ENCODE measurements at places on chromosomes 2 and 18.

DNA sequence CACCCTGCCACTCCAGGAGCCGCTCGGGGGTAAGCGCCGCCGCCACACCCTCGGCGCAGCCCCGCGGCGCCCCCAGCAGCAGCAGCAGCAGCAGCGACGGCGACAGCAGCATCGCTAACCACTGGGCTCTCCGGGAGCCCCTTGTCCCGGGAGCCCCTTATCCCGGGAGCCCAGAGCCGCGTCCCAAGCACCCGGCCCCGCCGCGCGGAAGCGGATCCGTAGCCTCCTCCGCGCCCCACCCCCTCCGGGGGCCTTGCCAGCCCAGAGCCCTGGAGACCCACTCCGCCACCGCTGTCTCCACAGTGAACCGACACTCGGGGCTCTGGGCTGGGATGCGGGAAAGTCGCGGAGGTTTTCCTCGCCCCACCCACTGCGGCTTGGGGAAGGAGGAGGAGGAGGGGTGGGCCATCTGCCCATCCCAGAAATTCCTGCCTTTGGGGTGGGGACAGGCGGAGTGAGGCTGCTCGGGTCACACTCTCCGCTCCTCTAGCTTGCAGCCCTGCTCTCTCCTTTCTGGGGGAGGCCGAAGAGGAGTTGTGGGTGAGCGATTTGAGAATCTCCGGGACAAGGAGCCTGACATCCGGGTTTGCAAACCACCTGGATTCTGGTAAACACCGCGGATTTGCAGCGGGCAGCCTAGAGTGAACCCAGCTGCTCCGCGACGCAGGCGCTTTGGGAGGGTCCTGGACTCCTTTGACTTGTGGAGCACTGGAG lies at the start of gene PLA2R1:
PLA2R1 (minus strand) TSS at position 324 of the 714 bp plus-strand sequence; CDS start at position 112, 212 bp downstream.
- H3K36me3 ChIP-seq, result no peaks in the 10 kb centered on the region
- H3K27me3 ChIP-seq, result peaks cover 16% of the 10 kb centered on the region
- peak within 1 kb of the TSS; percentile 58 for H3K4me3 ChIP-seq
- H3K27ac ChIP-seq, result no peak within 1 kb of the TSS

- H3K27ac ChIP-seq, result no peak overlapping the region
- no peaks in the 10 kb centered on the region for H3K36me3 ChIP-seq
- H3K4me3 ChIP-seq, result no peak overlapping the region
- peaks cover 16% of the 10 kb centered on the region for H3K4me1 ChIP-seq
These were observed 106.4 kb upstream of the DAPL1 start for GRCh38 chr2:158688721-158689120.

- no peaks in the 10 kb centered on the region for H3K36me3 ChIP-seq
- no peaks in the 10 kb centered on the region for H3K27me3 ChIP-seq
- peak; percentile 67 for DNase-seq
- no peak overlapping the region for H3K27ac ChIP-seq
- no peaks in the 10 kb centered on the region for H3K4me1 ChIP-seq
These were observed 368.5 kb downstream of the LRRTM1 start for GRCh38 chr2:79935771-79936657.

DNA sequence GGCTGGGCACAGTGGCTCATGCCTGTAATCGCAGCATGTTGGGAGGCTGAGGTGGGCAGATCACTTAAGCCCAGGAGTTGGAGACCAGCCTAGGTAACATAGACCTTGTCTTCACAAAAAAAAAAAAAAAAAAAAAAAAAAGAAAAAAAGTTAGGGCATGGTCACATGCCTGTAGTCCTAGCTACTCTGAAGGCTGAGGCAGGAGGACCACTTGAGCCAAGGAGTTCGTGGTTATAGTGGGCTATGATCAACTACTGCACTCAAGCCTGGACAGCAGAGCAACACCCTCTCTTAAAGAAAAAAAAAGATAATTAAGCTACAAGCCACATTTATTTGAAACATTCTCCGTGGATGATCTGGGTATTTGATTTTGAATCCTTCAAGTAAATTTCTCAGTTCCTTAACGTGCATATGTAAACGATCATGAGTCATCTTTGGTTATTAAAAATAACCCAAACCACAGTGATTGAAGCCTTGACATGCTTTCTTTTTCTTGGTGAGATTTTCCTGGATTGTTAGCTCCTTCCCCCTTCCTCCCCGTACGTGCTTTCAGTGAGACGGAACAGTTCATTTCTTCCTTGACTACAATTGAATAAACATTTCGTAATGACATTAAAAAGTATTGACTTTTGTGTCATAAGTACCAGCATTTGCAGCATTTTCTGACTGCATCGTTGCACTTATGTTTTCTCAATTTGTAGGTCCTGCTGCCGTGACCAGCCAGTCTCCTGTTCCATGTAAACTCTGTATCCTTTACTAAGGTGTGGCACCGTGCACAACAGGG lies 20.3 kb downstream of the RMC1 start:
- H3K4me1 ChIP-seq, result no peaks in the 10 kb centered on the region
- no peaks in the 10 kb centered on the region for H3K27me3 ChIP-seq
- H3K27ac ChIP-seq, result no peak overlapping the region
- H3K4me3 ChIP-seq, result no peak overlapping the region
- H3K36me3 ChIP-seq, result peaks cover 67% of the 10 kb centered on the region

GRCh38 chr18:25349926-25350487 lies 2.0 kb downstream of the ZNF521 start:
- peak overlapping the region; percentile 84 for H3K4me3 ChIP-seq
- no peaks in the 10 kb centered on the region for H3K36me3 ChIP-seq
- H3K27me3 ChIP-seq, result no peaks in the 10 kb centered on the region
- peaks cover 8% of the 10 kb centered on the region for H3K4me1 ChIP-seq
- H3K27ac ChIP-seq, result peak overlapping the region; percentile 97

- H3K4me3 ChIP-seq, result no peak overlapping the region
- H3K36me3 ChIP-seq, result no peaks in the 10 kb centered on the region
- H3K4me1 ChIP-seq, result no peaks in the 10 kb centered on the region
- H3K27me3 ChIP-seq, result no peaks in the 10 kb centered on the region
These were observed 96.6 kb downstream of the PIEZO2 start for GRCh38 chr18:11052800-11053199.

GRCh38 chr18:79699653-79700052 lies 20.1 kb downstream of the CTDP1 start:
- H3K36me3 ChIP-seq, result peaks cover 58% of the 10 kb centered on the region
- H3K27ac ChIP-seq, result no peak overlapping the region
- no peak overlapping the region for H3K4me3 ChIP-seq
- H3K27me3 ChIP-seq, result no peaks in the 10 kb centered on the region

- no peak overlapping the region for H3K27ac ChIP-seq
- DNase-seq, result no peak
- H3K4me3 ChIP-seq, result no peak overlapping the region
- no peaks in the 10 kb centered on the region for H3K27me3 ChIP-seq
- peaks cover 13% of the 10 kb centered on the region for H3K4me1 ChIP-seq
- H3K36me3 ChIP-seq, result no peaks in the 10 kb centered on the region
These were observed 89.6 kb downstream of the TCF7L1 start for GRCh38 chr2:85222792-85223191.

- H3K36me3 ChIP-seq, result no peaks in the 10 kb centered on the region
- H3K27me3 ChIP-seq, result no peaks in the 10 kb centered on the region
- no peak overlapping the region for H3K4me3 ChIP-seq
These were observed 217.1 kb downstream of the SLC4A3 start for GRCh38 chr2:219844401-219845091.

DNA sequence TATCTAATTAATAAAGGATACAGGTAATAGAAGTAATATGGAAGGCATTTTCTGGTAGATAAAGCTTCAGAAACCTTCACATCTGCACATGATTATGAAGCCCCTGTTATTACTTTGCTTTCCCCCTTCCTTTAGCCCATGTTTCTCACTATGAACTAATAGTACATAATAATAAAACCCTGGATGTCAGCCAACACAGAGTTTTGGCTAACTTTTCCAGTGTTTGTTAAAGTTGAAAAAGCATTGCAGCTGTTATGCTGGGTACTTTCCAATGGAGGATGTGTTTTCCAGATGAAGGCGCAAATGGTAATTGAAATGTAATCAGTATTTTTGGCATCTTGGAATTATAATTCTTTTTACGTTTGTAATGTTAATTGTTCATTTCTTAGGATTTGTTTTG lies 43.5 kb downstream of the SPTBN1 start:
- H3K27me3 ChIP-seq, result no peaks in the 10 kb centered on the region
- DNase-seq, result peak; percentile 98
- peak overlapping the region; percentile 66 for H3K27ac ChIP-seq

GRCh38 chr2:60354713-60355112 lies 198.7 kb downstream of the BCL11A start:
- H3K27ac ChIP-seq, result no peak overlapping the region
- DNase-seq, result no peak
- H3K27me3 ChIP-seq, result peaks cover 4% of the 10 kb centered on the region
- H3K36me3 ChIP-seq, result no peaks in the 10 kb centered on the region
- peaks cover 19% of the 10 kb centered on the region for H3K4me1 ChIP-seq

DNA sequence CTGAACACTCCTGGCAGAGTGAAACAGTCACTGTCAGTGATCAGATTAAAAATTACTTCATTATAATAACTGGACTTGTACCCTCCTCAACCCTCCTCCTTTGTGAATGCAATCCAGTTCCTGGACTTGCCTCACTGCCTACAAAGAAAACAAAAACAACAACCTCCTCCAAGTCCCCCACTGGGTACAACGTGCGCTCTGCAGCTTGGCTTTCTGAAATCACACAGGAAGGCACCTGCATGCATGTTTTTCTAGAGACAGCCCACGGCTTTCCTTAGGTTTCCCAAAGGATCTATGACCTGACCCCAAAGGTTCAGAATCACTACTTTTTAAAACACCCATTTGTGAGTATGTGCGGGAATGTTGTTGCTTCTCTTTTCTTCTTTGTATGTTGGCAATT lies 61.4 kb upstream of the TUBA3E start:
- no peaks in the 10 kb centered on the region for H3K27me3 ChIP-seq
- no peak for DNase-seq
- no peak overlapping the region for H3K27ac ChIP-seq
- no peaks in the 10 kb centered on the region for H3K36me3 ChIP-seq
- peaks cover 32% of the 10 kb centered on the region for H3K4me1 ChIP-seq

GRCh38 chr2:231050018-231050901 lies 6.4 kb upstream of the PSMD1 start:
- peaks cover 17% of the 10 kb centered on the region for H3K27me3 ChIP-seq
- peaks cover 14% of the 10 kb centered on the region for H3K4me1 ChIP-seq
- no peaks in the 10 kb centered on the region for H3K36me3 ChIP-seq
- no peak for DNase-seq
- H3K27ac ChIP-seq, result no peak overlapping the region

DNA sequence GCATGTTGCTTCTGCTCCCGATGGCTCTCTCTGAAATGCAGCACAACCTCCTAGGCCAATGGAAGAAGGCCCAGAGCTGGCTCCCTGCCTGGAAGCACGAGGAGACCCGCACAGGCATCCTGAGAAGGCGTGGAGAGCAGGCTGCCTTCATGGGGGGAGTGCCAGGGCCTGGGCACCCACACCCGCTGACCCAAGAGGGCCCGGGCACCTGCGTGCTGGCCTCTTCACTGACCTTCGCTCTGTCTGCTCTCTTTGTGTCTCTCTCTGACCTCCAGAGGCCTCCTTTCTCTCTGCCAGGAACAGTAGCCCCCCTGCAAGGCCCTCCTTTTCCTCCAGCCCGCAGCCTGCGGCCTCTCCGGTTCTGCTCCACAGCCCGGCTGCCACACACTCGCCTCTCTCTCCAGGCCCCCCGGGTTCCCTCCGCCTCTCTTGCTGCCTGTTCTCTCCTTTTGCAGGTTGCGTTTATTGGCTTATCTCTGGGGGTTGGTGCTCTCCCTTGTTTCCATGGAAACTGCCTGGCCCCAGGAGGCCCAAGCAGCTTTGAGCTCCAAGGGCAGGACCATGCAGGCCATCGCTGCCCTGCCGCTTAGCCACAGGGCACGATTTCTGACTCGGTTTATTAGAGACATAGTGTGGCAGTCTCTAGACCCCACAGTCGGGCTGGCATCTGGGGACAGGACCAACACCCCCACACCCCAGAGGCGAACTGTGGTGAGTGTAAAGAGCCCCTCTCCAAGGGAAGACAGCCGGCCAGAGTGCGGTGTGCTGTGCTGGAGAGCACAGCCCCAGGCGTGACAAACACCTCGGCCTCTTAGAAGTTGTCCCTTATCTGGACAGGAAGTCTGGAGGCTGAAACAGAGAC lies 1.7 kb downstream of the MZT2B start:
- no peak overlapping the region for H3K4me3 ChIP-seq
- H3K27me3 ChIP-seq, result no peaks in the 10 kb centered on the region
- H3K36me3 ChIP-seq, result peaks cover 17% of the 10 kb centered on the region

- H3K4me1 ChIP-seq, result no peaks in the 10 kb centered on the region
- H3K27me3 ChIP-seq, result no peaks in the 10 kb centered on the region
- H3K4me3 ChIP-seq, result no peak overlapping the region
- H3K36me3 ChIP-seq, result no peaks in the 10 kb centered on the region
- H3K27ac ChIP-seq, result no peak overlapping the region
These were observed 300.8 kb upstream of the SOX11 start for GRCh38 chr2:5391362-5391761.

DNA sequence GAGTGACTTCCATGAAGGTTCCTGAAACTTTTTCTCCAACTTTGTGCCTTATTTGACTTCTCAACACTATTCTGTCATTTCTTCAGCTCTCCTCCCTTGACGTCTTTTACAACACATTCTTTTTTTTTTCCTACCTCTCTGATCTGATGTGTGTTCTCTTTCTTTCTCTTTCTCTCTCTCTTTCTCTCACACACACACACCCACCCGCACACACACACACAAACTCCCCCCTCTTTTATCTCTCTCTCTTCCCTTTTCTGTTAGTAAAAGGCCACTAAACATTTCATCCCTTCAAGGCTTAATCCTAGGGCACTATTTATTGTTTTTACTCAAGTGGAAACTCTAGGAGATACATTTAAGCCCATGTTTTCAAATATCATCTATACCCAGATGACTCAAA lies 107.8 kb upstream of the CNTNAP5 start:
- no peaks in the 10 kb centered on the region for H3K36me3 ChIP-seq
- no peaks in the 10 kb centered on the region for H3K4me1 ChIP-seq
- H3K4me3 ChIP-seq, result no peak overlapping the region
- no peak overlapping the region for H3K27ac ChIP-seq
- DNase-seq, result no peak

GRCh38 chr2:84741182-84741822 lies 139.6 kb downstream of the TRABD2A start:
- no peak for DNase-seq
- no peaks in the 10 kb centered on the region for H3K27me3 ChIP-seq
- H3K27ac ChIP-seq, result no peak overlapping the region
- H3K4me3 ChIP-seq, result no peak overlapping the region
- H3K4me1 ChIP-seq, result no peaks in the 10 kb centered on the region

DNA sequence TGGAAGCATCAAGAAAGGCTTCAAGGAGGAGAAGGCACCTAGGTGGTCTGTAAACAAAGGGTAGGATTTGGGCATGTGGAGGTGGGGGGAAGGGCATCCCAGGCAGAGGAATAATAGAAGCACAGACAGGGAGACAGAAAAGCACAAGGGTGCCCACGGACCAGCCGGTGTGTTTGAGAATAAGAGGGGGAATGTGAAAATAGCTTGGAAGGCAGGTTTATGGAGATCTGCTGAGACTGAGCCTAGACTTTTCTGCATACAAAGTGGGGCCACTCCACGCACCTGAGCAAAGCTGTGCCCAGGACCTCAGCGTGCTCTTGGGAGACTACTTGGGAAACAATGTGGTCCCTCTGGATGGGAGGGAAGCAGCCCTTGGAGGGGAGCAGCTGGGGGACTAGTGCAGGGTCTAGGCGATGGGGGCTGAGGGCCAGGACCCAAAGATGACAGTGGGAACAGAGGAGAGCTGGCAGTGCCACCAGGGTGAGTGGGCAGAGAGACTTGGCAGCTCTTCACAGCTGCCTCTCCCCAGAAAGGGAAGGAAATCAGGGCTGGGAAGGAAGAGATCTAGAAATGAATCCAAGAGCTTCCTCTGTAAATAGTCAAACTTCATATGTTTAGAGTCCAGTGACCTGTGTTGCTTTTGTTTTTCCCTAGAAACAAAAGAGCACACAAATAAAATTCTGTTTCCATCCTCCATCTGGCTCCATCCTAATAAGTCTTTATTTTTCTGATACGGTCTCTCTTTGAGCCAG lies 110.7 kb upstream of the SMAD7 start:
- no peaks in the 10 kb centered on the region for H3K27me3 ChIP-seq
- H3K4me3 ChIP-seq, result no peak overlapping the region
- peak; percentile 62 for DNase-seq
- H3K27ac ChIP-seq, result peak overlapping the region; percentile 1
- H3K36me3 ChIP-seq, result no peaks in the 10 kb centered on the region

Data from muscle of leg (tissue), 16 donors.